Bronchial epithelial cell (primary cell): ENCODE measurements at places on chromosomes 3 and 15.

GRCh38 chr15:91921188-91921842, 67.8 kb downstream of the SLCO3A1 start:
- DNase-seq = peak; percentile 71

GRCh38 chr3:171460725-171461524, 720 bp upstream of the TNIK start:
- peak; percentile 59 for DNase-seq

- peak; percentile 45 for DNase-seq
Measured at GRCh38 chr15:50675535-50676144, 11.0 kb downstream of the TRPM7 start.

- peak; percentile 61 for DNase-seq
Measured at GRCh38 chr3:31895471-31895870, 85.6 kb downstream of the OSBPL10 start.
